ENCODE measurements at places on chromosomes 4 and X.

GRCh38 chr4:173125216-173125812 is 43.3 kb upstream of the GALNT7 start:
- no peak for DNase-seq

GRCh38 chr4:70651864-70652506 is 14.3 kb downstream of the JCHAIN start:
- peak; percentile 51 for DNase-seq

GRCh38 chrX:23185951-23186350 is 148.7 kb upstream of the PTCHD1 start:
- DNase-seq: no peak

GRCh38 chrX:150240643-150240970 is 122.5 kb upstream of the MAMLD1 start:
- no peak for DNase-seq

- peak; percentile 34 for DNase-seq
Observed at GRCh38 chr4:83109480-83110222, 4.9 kb downstream of the PLAC8 start.

GRCh38 chr4:183288955-183289354 is 31.1 kb downstream of the CLDN22 start:
- no peak for DNase-seq

DNA sequence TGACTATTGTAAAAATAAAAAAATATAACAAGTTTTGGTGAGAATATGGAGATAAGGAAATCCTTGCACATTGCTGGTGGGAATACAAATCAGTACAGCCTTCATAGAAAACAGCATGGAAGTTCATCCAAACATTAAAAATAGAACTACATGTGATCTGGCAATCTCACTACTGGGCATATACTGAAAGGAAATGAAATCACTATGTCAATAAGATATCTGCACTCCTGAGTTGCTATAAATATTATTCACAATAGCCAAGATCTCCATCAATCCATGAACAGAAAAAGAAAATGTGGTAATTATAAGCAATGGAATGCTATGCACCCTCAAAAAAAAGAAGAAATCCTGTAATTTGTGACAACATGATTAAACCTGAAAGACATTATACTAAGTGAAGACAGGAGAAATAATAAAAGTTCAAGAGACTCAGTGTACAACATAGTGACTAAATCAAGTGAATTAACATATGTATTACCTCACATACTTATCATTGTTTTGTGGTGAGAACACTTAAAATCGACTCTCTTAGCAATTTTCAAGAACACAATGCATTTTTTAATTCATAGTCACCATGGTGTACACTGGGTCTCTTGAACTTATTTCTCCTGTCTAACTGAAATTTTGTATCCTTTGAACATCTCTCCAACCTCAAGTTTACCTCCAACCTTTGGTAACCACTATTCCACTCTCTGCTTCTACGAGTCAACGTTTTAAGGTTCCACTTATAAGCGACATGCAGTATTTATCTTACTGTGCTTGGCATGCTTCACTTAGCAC is 1703.7 kb upstream of the AGA start:
- DNase-seq: no peak

- no peak for DNase-seq
Observed at GRCh38 chr4:8099981-8100464, 58.6 kb downstream of the ABLIM2 start.

- DNase-seq: no peak
Observed at GRCh38 chr4:163251204-163251603, 81.2 kb downstream of the NPY1R start.

- DNase-seq: no peak
Observed at GRCh38 chr4:141999446-142000143, 363.2 kb downstream of the IL15 start.

DNA sequence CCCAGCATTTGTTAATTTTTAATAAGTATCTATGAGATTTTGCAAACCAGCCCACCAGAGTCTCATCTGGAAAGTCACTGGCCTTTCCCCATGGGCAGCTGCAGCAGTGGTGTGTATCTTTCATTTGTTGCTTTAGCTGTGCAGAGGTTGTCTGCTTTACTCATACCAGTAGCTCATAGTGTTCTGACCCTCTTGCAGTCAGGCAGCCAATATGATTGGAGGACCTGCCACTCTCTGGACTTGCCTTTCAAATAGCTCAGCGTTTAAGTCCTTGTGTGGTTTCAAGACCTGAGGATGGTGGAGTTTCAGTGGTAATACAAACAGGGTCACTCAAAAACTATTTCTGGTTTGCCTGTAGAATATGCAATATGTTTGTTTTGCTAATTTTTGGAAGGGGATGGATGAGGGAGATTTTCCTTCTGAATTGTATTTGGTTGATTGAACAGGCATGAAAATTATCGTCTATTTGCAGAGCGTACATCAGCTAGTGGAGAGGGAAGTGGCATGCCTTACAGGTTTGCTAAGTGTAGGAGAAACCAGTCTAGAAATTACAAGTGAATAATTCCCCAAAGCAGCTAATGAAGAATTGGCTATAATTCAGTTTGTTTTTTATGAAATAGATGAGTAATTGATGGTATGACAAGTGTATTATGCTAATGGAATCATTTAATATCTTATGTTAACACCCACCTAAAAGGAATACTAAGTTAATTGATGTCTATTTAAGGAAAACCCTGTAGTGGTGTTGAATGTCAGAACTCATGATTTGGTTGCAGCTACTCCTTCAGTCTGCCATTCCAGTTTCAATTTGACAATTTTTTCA is 8.9 kb downstream of the POLA1 start:
- no peak for DNase-seq

DNA sequence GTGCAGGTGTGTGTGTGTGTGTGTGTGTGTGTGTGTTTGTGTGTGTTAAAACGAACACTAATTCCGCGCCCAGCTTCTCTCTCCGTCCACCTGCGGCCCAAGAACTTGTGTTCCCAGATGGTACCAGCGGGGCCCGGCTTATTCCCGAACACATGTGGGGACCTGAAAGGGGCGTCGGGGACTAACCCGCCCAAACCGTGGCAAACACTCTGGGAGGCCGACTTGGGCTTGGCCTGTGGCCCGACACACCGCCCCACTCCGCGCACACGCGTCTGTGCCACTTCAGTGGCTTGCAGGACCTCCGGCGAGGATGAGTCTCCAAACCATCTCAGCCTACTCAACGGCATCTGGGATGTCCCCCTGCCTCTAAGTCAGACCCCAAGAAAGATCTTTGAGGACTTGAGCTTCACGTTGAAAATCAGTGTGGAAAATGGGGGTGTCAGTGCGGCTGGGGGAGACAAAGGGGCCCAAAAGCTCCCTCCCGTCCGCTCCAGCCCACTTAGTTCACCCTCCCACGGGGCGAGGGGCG is 790 bp upstream of the HHIP start:
- DNase-seq: no peak

GRCh38 chr4:4693258-4693657 is 151.4 kb upstream of the STX18 start:
- no peak for DNase-seq

DNA sequence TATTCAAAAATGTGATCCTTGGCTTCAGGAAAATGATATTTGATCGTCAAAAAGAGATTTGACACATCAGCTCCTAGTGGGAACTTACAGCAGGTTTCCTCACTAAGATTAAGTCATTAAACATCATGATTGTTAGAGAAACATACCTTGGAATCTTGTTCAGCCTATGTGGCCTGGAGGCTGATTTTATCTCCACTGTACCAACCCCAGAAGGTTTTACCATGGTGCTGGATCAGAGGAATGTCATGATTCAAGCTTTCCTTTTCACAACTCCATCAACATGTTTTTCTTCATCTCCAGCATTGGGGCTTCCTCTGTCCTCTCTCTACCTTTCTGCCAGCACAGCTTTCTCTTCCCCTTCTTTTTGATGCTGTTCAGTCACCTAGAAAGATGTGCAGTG is 68.4 kb upstream of the MID1IP1 start:
- DNase-seq: no peak

- DNase-seq: no peak
Observed at GRCh38 chrX:134173541-134174272, 63.3 kb upstream of the CCDC160 start.

DNA sequence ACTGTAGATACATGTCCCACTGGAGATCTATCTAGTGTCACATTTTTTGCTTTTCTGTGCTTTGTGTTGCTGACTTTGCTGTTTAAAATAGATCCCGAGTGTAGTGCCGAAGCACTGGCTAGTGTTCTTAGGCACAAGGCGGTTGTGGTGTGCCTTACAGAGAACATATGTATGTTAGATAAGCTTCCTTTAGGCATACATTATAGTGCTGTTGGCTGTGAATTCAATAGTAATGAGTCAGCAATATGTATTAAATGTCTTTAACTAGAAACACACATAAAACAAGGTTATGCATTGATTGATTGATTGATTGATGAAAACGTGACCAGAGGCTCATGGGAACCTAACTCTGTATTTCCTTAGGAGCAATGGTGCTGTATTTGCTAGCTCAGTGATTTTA is 56.2 kb downstream of the COX7B2 start:
- DNase-seq: no peak

- no peak for DNase-seq
Observed at GRCh38 chrX:54043541-54044125, 640 bp downstream of the PHF8 start.

DNA sequence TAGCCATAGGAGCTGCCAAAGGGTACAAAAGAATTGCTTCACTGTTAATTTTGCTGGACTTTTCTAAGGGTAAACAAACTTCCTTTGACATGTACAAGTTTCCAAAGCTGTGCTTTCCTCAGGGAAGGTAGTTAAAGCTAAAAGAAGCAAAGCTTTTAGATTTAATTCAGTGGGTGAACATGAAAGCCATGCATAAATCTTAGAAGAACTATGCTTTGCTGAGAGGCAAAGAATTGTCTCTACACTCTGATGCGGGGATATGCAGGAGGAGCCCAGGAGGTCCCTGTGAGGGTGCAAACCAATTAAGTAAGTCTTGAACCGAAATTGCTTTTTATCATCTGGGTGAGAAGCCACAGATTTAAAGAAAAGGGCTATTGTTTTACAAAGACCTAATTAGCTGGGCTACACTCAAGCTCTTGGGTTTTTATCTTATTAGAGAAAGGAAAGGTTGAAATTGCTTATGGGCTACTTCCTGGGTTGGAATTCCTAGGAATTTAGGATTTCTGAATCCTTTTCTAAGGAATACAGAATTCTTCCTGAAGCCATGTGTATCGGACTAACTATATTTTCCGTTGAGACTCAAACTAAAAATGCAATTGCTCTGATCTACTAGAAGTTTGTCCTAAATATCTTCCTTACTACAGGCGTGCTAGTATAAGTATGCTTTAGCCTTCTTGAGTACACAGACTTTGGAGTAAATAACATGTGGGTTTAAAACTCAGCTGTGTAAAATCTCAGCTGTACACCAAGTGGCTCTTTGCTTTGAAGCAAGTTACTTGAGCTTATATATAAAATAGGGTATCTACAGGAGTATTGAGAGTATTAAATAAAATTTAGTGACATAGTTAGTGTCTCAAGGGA is 188.4 kb upstream of the ANK2 start:
- no peak for DNase-seq

GRCh38 chr4:176611951-176612350 is 180.8 kb downstream of the VEGFC start:
- no peak for DNase-seq

DNA sequence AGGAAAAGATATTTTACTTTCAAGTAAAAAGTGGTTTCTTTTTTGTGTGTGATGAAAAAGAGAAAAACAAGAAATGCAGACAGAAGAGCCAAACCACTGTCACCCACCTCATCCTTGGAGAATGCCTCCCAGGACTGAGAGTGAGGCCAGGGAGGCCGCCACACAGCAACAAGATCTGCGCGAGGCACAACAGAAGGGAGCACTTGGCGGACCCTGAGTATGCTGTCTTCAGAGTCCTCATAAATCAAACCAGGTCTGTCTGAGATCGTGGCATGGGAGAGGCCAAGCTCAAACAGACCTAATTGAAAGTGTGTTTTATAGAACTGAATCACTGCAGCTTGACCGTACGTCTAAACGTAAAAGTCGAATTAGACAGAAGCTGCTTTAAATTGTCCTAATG is 134.3 kb upstream of the VCX2 start:
- no peak for DNase-seq

DNA sequence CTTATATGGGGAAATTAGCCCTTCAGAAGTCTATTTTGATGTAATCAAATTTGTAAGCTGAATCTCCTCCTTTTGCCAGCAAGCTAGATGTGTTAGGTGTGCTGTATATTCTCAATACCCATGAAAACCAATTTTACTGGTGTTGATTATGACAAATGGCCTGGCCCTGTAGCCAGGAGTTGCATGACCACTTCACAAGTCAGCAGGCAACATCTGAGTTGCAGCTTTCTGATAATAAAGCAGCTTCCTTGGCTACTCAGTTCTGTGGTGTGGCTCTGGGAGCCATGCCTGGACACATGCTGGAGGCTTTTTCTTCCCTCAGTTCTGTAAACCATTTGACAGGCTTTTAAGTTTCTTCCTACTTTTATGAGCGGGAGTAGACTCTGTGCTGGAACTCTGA is 154.1 kb upstream of the CXCL13 start:
- no peak for DNase-seq
